Ascending aorta (tissue), 2 donors: ENCODE measurements at places on chromosomes 1 and 21. TPM values are rescaled to one million over a fixed set of nuclear protein-coding genes. Genes with fewer than 3 reads are reported as not detected.

Gene NCMAP
- total RNA-seq, result not detected

- H3K27me3 ChIP-seq, result no peaks in the 10 kb centered on the region
- DNase-seq, result no peak
- H3K4me3 ChIP-seq, result no peak overlapping the region
- no peaks in the 10 kb centered on the region for H3K4me1 ChIP-seq
Observed at GRCh38 chr1:205791568-205792180, 16.4 kb upstream of the RAB29 start.

- H3K4me1 ChIP-seq, result peaks cover 37% of the 10 kb centered on the region
- H3K4me3 ChIP-seq, result no peak overlapping the region
- DNase-seq, result no peak
- H3K27me3 ChIP-seq, result no peaks in the 10 kb centered on the region
- H3K36me3 ChIP-seq, result no peaks in the 10 kb centered on the region
Observed at GRCh38 chr1:65177457-65177856, 29.5 kb downstream of the AK4 start.

DNA sequence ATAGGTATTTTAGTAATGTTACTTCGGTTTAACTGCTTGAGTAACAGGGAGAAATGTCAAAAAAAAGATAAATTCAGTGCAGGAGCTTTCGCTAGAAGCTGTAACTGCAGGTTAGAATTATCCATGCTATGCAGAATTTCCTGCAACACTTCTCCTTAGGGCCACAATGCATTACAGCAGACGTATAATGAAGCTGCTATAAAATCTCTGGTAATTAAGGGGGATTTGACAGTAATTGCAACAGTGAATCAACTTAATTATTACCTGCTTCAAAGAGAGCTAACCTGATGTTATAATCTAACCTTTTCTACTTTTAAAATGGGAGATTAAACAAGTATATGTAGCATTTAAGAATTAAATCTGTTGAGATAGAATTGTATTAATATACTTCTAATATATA is 92.6 kb downstream of the ATG4C start:
- H3K4me3 ChIP-seq, result no peak overlapping the region
- H3K36me3 ChIP-seq, result no peaks in the 10 kb centered on the region
- DNase-seq, result no peak
- H3K27ac ChIP-seq, result no peak overlapping the region
- no peaks in the 10 kb centered on the region for H3K27me3 ChIP-seq

DNA sequence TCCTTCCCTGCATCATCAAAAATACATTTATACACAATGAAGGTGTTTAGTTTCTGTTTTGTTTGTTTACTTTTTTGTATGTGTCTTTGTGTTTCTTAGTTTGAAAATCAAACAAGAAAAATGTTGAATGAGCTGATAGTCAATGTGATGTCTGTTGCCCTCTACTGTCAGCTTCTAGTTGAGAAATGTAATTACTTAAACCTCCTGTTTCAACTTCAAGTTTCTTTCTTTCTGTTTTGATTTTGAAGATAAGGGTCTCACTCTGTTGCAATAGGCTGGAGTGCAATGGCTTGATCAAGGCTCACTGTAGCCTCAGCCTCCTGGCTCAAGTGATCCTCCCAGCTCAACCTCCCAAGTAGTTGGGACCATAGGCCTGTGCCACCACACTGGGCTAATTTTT is 37.5 kb downstream of the SPTA1 start:
- H3K36me3 ChIP-seq, result no peaks in the 10 kb centered on the region
- no peak overlapping the region for H3K27ac ChIP-seq
- DNase-seq, result no peak
- H3K4me1 ChIP-seq, result no peaks in the 10 kb centered on the region
